ENCODE measurements at places on chromosomes 2 and 18.

- peak; percentile 16 for DNase-seq
Measured at GRCh38 chr2:119290859-119291587, 67.4 kb downstream of the STEAP3 start.

- DNase-seq: no peak
Measured at GRCh38 chr2:120108049-120108448, 95.2 kb downstream of the EPB41L5 start.

DNA sequence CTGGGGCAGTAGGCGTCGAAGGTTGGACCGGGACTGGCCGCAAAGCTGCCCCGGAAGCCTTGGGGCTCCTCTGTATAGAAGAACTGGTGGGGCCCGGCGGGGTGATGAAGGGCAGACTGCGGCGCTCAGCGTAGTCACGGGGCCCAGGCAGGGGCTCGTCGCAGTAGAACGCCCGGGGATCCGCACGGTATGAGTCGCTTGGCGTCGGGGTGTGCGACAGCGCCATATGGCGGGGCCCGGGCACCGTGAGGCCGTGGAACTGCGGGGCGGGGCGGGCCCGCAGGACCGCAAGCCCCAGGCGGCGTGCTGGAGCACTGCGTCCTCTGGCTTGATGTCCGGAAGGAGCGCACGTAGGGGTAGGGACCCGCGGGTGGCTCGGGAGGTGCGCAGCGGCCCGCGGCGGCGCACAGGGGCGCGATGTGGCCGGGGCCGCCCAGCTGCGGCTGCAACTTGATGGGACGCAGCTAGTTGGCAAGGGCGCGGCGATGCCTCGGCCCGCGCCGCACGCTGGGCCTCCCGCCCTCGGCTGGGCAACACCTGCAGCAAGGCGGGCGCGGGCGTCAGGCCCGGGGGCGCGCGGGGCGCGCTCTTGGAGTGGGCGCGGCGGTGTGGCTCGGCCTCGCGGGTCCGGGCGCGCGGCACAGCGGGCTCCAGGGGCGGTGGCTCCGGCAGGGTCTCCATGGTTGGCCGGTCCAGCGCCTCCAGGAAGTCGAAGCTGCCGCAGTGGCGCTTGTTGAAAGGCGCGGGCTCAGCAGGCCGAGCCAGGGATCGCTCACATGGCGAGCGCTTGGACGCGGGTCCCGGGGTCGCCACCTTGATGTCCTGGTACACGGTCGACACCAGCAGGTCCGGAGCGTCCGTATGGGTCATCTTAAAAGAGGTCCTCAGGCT is 251.4 kb downstream of the ANKRD30B start:
- no peak for DNase-seq

DNA sequence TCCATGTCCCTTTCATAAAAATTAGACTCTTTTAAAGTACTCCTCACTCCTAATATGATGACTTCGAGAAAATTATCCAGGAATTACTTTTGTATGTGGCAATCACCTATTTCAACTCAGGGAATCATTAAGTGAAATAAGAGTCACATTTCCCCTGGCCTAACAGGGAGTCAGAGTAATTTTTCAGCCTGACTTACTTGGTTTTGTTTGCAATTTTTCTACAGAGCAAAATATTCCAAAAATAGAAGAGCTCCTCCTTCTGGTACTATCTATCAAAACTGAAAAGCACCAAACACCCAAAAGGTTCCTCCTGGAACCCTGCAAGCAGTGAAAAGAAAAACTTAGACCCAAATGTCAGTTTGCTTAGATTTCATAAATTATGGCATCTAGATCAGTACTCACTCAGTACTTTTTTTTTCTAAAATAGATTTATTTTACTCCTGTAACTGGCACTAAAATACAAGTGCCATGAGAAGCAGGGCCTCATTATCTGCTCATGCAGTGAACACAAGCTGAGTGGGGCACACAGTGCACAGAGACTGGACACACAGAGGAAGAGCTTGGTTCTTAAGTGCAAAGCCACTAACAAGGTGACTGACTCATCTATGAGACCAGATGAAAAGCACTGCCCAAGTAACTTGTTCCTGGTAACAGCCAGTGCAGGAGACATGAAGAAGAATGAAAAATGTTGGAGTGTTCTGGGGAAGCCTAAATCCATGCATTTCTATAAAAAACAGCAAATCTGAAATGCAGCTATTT is 28.7 kb downstream of the ACAA2 start:
- DNase-seq: no peak

DNA sequence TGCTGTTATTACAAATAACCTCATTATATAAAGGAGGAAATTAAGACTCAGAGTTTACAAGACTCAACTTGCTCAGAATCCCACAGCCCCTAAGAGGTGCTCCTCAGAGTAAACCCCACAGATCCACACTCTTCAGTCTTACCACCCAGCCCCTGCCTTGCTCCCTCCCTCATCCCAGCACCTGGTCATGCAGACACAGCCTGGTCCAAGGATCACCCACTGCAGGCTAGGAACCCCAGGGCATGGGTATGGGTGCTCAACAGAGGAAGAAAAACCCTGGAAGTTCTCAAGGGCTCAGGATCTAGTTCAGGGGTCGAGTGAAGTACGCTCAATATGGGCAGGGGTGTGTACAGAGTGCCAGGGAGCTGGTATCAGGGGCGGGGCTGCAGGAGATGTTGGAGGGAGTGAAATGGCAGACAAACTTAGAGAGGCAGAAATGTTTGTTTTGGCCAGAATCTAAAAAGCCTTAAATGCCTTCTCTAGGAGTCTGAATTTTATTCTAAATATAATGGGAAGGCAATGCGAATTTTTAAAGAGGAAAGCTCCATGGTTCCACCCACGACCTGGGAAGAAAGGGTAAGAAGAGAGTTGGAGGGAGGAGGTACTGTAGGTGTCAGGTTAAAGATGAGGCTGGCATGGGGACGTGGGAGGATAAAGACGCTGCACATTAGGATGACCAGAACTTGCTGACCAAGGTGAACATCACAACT is 79.1 kb upstream of the MGAT4A start:
- DNase-seq: no peak

GRCh38 chr2:138780908-138781307 is 718 bp upstream of the NXPH2 start:
- DNase-seq: no peak

DNA sequence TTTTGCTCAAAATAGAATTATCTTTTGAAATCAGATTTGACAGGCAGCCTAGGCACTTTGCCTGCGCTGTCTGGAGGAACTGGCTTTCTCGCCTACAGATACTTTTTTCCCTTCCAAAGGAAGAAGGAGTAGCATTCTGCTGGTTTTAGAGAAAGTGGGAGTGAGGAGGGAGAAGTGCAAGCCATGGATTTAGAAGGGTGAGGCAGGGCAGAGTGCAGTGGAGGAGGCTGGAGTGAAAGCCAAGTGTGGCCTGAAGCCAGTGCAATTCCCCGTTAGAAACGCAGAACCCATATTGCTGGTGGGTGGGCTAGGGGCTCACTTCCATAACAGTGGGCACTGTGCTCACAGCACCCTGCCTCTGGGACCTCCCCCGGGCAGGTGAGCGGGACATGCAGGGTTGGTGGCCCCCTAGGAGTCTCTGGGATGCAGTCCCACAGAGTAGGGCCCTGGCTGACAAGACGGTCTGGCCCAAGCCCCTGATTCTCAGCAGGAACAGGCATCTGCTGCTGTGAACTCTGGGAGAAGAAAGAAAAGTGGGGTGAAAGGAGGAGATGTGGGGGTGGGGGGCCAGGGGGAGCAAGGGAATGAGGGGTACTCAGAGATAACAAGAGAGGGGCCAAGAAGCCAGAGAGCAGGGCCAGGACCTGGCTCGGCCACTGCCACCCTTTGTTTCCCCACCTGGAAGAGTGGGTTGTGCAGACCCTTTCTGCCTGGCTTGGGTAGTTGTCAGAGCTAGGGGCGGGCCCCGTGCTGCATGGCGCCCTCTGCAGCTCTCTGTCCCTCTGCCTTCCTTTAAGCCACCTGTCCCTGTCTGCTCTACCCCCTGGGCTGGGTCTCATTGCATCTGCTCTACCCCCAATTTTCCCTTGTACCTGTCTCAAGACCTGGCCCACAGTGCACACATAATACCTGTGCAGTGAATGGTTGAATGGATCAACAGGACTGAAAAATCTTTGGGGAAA is 273.5 kb upstream of the HS6ST1 start:
- no peak for DNase-seq

DNA sequence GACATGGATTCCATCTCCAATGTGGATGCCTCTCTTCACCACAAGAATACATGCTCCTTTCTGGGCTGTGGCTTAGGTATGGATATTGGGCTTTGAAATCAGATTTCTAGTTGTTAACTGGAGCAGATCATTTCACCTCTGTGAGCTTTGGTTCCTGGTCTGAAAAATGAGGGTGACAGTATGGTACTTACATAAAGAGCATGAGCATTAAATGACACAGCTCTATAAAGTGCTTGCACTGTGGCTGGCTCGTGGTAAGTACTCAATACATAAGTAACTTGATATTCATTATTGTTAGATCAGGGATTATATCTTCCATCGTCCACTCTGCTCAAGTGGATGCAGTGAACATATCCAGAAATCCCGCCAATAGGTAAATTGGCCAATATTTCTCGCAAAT is 33.4 kb downstream of the ARHGAP25 start:
- DNase-seq: no peak

GRCh38 chr2:101763496-101764333 is 66.2 kb downstream of the MAP4K4 start:
- no peak for DNase-seq

All from activated CD8-positive, alpha-beta memory T cell treated with anti-CD3 and anti-CD28 coated beads for 1 hour (primary cell).